ENCODE measurements at places on chromosomes 3 and 15.
A peak's percentile ranks its signal among the peaks of the same experiment; 100 is the strongest.

DNA sequence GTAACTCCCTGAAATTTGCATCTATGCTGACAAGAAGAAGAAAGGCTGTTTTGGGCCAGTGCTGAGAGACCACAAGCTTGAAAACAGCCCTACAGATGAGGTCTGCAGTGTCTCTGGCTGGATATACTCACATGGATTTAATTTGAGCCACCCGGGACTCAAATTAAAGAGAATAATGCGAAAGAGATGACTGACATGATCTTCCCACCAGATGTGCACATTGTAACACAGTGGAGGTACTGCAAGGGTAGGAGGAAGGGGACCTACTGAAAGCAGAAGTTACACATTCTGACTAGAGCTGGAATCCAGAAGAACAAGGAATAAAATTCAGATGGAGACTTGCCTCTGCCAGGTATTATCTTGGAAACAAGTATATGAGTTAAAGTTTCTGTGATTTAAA, 728.3 kb upstream of the SGO1 start:
- DNase-seq = no peak

- DNase-seq = no peak
Measured at GRCh38 chr3:135989242-135989641, 23.7 kb downstream of the PPP2R3A start.

DNA sequence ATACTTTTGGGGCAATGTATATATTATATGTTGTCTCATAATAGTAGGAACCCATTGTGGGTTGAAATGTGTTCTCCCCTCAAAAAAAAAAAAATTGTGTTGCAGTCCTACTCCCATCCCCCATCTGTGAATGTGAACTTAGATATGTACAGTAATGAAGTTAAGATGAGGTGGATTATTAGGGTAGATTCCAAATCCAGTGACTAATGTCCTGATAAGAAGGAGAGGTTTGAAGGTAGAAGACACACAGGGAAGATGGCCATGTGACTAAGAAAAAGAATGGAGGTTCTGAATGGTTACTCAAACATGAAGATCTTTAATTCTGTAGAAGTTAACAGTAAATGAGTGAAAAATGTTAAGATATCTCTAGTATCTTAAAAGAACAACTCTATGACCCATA, 3.0 kb upstream of the ATOSA start:
- no peak for DNase-seq

DNA sequence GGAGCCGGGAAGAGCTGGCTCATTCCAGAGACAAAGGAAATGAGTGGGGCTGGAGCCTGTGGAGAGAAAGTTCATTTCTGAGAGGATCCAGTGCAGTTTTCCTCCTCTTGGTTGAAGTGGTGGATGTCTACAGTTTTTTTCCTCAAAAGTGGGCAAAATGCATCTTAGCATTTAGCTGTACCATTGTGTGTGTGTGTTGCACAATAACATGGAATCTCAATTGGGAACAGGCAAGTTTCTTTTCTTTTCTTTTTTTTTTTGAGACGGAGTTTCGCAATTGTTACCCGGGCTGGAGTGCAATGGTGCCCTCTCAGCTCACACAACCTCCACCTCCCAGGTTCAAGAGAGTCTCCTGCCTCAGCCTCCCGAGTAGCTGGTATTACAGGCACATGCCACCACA, 101.5 kb upstream of the UBE2E1 start:
- no peak for DNase-seq

DNA sequence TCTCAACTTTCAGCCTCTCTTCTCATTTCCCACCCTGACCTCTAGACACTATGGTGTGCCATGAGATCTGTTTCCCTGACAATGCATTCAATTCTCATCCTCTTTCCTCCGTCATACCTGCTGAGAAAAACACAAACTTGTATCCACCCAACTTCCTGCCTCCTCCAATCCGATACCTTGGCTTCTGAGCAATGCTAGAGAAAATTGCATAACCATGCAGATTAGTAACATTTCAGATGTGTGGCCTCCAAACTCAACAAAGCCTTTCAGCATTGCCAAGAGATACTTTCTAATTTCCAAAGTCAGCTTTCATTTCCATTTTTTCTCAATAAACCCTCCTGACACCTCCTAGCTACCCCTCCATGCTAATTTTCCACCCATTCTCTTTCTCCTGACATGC, 88.5 kb downstream of the MINAR1 start:
- DNase-seq = no peak

- DNase-seq = no peak
Measured at GRCh38 chr15:26882616-26883365, 15.9 kb downstream of the GABRA5 start.

DNA sequence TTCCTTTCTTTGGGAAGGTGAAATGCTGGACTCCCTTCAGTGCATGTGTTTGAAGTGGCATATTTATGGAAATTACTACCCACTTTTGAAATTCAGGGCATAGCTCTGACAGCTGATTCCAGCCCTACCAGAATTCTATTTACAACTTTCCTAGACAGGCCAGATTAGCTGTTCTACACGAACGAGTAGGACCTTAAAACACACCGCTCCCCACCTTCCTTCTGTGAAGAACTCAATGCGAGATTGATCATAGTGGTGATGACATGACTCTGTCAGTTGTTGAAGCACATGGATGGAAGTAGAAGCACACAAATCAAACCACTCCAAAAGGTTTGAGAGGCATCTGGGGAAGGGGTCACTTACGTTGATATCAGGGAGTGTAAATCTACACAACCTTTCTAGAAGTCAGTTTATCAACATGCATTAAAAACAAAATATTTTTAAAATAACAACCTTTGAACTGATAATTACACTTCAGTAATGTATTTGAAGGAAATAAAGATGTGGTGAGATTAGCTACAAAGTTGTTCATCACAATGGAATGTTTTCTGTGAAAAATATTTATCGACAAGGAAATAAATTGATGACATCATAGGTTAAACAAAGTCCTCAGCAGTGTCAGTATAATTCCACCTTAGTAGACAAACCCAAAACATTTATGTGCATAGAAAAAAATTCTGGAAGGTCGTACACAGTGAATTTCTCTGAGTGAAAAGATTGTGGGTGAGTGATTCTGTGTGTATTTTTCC, 29.8 kb downstream of the RARB start:
- no peak for DNase-seq

- no peak for DNase-seq
Measured at GRCh38 chr3:56205406-56205805, 262.9 kb downstream of the ERC2 start.

- DNase-seq = no peak
Measured at GRCh38 chr15:27855137-27855536, 244.0 kb downstream of the OCA2 start.

DNA sequence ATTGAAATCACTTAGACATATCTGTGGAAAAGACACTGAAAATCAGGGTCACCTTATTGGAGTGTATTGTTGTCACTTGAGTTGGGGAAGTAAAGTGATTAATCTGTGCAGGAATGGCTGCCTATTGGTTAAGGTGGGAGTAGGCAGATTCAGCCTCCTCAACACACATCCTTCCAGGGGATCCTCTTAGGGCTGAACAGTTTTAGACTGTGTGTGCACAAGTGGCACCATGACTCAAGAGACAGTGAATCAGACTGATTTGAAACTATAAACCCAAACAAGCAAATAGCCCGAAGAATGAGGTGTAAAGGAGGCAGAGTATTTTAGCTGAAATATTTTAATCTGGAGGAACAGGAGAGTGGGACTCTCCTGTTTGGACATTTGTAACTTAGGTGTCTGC, 4.9 kb downstream of the ABHD17C start:
- DNase-seq = no peak

- no peak for DNase-seq
Measured at GRCh38 chr3:159922861-159923312, 65.7 kb upstream of the IL12A start.

DNA sequence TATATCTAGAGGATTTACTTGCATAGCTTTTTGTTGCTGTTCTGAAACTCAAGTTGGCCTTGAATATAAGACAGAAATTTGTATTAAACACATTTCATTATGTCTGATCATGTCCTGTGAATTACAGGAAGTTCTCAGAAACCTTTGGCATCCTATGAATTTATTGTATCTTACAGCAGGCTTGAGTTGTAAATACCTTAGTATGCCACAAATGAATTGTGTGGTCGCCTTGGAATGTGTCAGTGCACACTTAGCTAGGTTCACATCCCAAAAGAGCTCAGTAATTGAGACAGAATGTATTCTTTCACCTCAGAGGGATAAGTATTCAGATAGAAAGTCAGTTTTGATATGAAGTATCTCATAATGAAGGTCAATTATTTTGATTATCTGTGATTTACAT, 83.4 kb downstream of the NEK11 start:
- no peak for DNase-seq

DNA sequence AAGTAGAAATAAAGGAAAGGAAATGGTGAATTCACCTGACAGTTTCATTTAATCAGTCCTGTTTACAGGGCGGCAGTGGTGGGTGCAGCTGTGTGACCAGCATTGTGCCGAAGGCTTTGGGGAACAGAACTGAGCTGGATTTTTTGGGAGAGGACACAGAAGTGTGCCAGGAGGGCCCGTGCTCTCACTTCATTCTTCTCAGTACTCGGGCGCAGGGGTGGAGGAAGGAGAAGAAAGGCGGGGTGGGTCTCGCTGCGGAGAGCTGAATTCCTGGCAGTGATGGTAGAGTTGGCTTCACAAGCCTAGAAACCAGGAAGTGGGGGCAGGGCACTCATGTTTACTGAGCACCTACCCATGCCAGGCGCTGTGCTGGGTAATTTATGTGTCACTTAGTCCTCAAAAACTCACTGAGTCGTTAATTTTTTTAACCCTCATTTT, 64.6 kb downstream of the CRTC3 start:
- DNase-seq = no peak

DNA sequence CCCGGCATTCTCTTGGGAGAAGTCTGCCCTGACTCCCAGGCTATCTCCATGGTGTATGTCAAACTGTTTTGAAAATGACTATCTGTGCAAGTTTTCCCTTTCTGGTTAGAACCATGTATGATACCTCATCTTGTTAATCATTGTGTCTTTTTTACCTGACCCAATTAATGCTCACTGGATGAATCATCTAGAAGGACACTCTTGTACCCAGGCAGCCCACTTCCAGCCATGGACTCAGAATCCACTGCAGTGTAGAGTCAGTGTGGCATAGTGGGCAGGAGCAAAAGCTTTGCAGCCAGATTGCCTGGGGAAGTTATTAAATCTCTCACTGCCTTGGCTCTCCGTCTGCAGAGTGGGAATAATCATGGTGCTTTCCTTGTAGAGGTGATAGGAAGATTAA, 1.2 kb downstream of the FAM3D start:
- no peak for DNase-seq

- DNase-seq = no peak
Measured at GRCh38 chr3:17087509-17087908, 202.8 kb downstream of the PLCL2 start.

GRCh38 chr3:4821338-4821737, 157.9 kb upstream of the BHLHE40 start:
- DNase-seq = no peak

DNA sequence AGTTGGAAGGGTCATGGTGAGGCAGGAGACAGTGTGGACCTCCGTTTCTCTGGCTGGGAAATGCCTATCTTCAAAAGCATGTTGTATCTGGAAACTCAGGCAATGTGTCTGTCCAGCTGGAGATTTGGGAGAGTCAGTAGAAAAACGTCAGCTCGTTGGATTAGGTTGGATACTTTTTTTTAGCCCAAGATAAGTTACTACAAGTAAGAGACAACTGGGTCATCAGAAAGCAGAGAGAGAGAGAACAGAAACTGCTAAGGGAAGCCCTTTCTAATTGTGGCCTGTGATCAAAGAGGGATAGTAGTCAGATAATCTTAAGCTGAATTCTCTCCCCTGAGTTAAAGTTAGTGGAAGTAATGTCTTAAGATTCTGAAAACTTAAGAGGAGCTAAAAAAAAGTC, 78.9 kb upstream of the ZNF280D start:
- no peak for DNase-seq

DNA sequence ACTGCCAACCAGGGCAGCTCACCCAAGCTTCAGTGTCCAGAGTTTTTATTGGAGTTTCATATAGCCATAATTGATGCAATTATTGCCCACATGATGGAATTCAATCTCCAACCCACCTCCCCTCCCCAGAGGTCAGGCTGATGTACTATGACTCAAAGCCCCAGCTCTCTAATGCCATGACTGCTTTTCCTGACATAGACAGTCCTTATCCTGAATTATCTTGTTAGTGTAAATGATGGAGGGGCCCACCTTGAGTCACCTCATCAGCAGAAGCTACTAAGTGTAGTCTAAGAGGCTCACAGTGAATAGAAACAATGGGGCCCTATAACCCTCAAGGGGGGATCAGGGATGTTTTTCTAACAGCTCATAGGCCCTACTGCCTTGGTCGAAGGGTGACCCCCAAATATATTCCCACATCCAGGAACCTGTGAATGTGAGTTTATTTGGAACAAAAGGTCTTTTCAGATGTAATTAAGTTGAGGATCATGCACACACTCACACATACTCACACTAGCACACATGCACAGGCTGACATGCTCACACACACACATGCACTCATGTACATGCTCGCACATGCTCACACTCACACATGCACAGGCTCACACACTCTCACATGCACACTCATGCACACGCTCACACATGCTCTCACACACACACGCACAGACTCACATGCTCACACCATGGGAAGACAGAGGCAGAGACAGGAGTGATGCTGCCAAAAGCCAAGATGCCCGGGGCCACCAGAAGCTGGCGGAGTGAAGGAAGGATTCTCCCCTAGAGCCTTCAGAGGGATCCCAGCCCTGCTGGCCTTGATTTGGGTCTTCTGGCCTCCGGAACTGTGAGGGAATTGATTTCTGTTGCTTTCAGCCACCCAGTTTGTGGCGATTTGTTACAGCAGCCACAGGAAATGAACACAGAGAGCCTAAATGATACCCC, 131.2 kb upstream of the SMAD3 start:
- no peak for DNase-seq

- no peak for DNase-seq
Measured at GRCh38 chr3:160691151-160691550, 14.2 kb downstream of the ARL14 start.

DNA sequence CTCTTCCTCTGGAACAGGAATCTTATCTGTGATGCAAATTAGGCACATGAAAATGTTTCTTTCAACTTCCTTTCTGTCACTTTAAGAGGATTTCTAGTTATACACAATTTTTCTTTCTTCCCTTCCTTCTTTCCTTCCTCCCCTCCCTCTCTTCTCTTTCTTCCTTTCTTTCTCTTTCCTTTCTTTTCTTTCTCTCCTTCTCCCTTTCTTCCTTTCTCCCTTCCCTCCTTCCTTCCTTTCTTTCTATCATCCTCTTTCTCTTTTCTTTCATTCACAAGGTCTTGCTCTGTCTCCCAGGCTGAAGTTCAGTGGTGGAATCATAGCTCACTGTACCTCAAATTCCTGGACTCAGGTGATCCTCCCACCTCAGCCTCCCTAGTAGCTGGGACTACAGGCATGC, 18.0 kb upstream of the C2CD4B start:
- no peak for DNase-seq

GRCh38 chr15:77634266-77634962, 1.7 kb upstream of the LINGO1 start:
- DNase-seq = peak; percentile 80

DNA sequence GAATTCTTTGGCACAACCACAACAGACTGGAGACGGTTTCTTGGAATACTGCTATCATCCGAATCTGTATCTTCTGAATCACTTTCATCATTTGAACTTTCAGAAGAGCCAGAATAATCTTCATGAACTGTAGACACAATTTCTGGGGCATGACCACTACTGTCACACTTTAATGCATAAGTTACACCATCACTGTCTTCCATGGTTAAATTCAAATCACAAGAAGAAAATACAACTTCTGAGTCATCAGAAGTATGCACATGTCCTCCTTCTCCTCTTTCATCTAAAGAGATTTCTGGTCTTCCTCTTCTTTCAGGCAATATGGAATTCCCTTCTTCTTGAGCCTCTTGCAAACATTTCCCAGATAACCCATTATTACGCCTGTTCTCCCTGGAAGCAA, 42.5 kb downstream of the SETD2 start:
- no peak for DNase-seq

All from neural crest cell (in vitro differentiated cells).